ENCODE measurements at places on chromosomes 16 and 17. TPM values are rescaled to one million over a fixed set of nuclear protein-coding genes. Genes with fewer than 3 reads are reported as not detected.

The CA4 gene
- 1.7 TPM for total RNA-seq

The ZNF423 gene
- 54.0 TPM for total RNA-seq

The NPIPA7 gene
- 3.8 TPM for total RNA-seq

The CEMP1 gene
- not detected for total RNA-seq

The CXCL16 gene
- 4.2 TPM for total RNA-seq

The DOC2B gene
- 1.9 TPM for total RNA-seq

The MYL4 gene
- 0.26 TPM for total RNA-seq

The FBXO47 gene
- not detected for total RNA-seq

The CSHL1 gene
- total RNA-seq, result not detected

The CHP2 gene
- 1.1 TPM for total RNA-seq

The PRKCA gene
- total RNA-seq, result 9.9 TPM

The TP53TG3C gene
- not detected for total RNA-seq

The SLFN14 gene
- not detected for total RNA-seq

The BEAN1 gene
- not detected for total RNA-seq

The CA7 gene
- 0.55 TPM for total RNA-seq

The DDX52 gene
- 65.4 TPM for total RNA-seq

The PHOSPHO1 gene
- 0.31 TPM for total RNA-seq

The ATAD5 gene
- 24.6 TPM for total RNA-seq

The EPOP gene
- total RNA-seq, result 6.1 TPM

The TPSD1 gene
- not detected for total RNA-seq

The PLEKHG4 gene
- total RNA-seq, result 13.9 TPM

The SLC13A2 gene
- not detected for total RNA-seq

The TBC1D24 gene
- total RNA-seq, result 19.0 TPM

The BRIP1 gene
- 18.3 TPM for total RNA-seq

The ARHGAP44 gene
- 9.9 TPM for total RNA-seq

The KCNJ18 gene
- total RNA-seq, result not detected

The MSLN gene
- total RNA-seq, result 0.31 TPM

The GRN gene
- total RNA-seq, result 130 TPM

The SCNN1G gene
- 0.74 TPM for total RNA-seq

The C16orf89 gene
- 2.0 TPM for total RNA-seq

The AATK gene
- total RNA-seq, result 2.4 TPM

The ZNF830 gene
- 19.2 TPM for total RNA-seq

The MYH2 gene
- total RNA-seq, result 0.68 TPM

The HSD17B1 gene
- 1.3 TPM for total RNA-seq

The SLC35G6 gene
- not detected for total RNA-seq
